ENCODE measurements at places on chromosomes 7 and 10.

- DNase-seq, result no peak
Observed at GRCh38 chr10:115050375-115051010, 42.7 kb upstream of the ATRNL1 start.

- no peak for DNase-seq
Observed at GRCh38 chr7:12930534-12930933, 243.1 kb downstream of the ARL4A start.

GRCh38 chr7:122632238-122632637 is 66.7 kb downstream of the RNF133 start:
- no peak for DNase-seq

GRCh38 chr7:39453743-39454355 is 112.4 kb upstream of the YAE1 start:
- no peak for DNase-seq

DNA sequence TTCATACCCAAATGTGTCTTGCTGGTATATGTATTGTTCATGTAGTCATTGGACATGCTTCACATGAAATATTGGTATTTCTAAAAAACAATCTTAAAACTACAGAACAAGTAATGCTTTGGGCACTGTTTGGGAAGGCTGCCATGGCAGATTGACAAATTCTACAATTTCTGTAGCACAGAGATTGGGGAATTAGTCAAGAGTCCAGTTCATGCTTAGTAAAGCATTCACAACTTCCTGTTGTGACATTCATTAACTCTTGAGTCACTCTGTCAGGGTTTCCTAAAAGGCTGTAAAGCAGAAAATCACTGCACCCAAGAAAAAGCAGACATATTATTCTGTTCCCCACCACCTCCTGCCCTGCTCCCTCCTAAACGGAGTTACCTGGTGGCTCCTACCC is 398.9 kb downstream of the PHTF2 start:
- no peak for DNase-seq

- DNase-seq, result no peak
Observed at GRCh38 chr10:75876710-75877109, 445.3 kb downstream of the LRMDA start.

DNA sequence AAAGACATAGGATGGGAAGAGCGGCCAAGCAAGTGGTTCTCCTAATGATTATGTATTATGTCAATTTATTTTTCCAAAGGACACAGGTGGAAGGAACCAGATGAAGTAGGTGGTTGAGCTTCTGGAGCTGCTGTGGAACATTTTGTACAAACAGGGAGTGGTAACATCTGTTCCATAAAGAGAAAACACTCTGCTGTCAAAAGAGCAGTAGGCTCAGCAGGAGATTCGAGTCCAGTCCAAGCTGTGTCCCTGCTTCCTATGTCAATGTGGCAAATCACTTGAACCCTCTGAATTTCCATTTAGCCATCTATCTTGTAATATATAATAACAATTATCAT is 448.0 kb upstream of the ANKRD30A start:
- no peak for DNase-seq

DNA sequence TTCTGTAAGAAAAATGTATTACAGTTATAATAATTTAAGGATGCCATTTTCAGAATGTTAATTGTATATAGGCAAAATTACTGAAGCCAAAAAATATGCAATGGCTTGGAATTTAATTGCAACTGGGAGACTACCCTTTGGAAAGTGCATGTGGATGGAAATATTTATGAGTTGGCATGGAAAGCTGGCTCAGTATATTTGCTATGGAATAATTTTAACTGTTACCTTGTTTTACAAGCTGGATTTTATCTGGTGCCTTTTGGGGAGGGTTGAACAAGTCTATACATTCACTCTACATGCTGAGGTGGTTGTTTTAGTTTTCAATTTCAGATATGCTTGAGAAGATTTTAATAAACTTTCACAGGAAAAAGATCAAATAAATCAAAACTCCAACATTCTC is 80.9 kb upstream of the ABCB5 start:
- no peak for DNase-seq
